ENCODE measurements at places on chromosomes 2 and 18.

- DNase-seq = no peak
These were observed 69.7 kb downstream of the DCC start for GRCh38 chr18:52409727-52410126.

- no peak for DNase-seq
These were observed 64.2 kb downstream of the VRK2 start for GRCh38 chr2:58110765-58111164.

DNA sequence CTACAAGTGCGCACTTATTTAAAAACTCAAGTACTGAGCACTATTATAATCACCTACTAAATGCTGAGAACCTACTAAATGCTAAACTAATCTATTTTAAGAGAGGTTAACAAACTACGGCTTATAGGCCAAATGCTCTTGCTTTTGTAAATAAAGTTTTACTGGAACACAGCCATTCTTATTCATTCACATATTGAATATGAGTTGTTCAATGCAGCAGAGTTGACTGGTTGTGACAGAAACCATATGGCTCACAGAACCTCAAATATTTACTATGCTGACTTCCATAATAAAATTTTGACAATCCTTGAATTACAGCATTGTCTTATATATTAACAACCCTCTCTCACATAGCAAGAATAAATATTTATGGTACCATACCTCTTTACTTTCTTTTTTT, 103.2 kb downstream of the ZNF521 start:
- no peak for DNase-seq

GRCh38 chr2:105800953-105801635, 56.4 kb downstream of the NCK2 start:
- no peak for DNase-seq

DNA sequence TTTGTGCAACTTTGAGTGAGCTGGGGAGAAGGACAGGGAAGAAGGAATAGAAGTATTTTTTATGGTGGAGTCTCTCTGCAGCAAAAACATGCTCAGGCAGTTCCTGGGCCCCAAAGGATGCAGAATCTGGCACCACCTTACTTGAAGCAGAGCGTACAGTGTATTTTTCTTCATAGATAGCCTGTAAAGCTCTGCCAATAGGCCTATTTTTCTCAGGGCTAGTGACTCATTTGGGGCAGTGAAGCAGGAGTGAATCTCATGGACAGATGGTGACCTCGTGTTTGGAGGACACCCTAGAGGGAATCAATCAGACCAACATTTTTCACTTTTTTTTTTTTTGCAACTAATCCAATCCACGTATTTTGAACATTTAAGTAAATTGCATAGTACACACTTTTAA, 268.1 kb upstream of the CXCR4 start:
- no peak for DNase-seq

DNA sequence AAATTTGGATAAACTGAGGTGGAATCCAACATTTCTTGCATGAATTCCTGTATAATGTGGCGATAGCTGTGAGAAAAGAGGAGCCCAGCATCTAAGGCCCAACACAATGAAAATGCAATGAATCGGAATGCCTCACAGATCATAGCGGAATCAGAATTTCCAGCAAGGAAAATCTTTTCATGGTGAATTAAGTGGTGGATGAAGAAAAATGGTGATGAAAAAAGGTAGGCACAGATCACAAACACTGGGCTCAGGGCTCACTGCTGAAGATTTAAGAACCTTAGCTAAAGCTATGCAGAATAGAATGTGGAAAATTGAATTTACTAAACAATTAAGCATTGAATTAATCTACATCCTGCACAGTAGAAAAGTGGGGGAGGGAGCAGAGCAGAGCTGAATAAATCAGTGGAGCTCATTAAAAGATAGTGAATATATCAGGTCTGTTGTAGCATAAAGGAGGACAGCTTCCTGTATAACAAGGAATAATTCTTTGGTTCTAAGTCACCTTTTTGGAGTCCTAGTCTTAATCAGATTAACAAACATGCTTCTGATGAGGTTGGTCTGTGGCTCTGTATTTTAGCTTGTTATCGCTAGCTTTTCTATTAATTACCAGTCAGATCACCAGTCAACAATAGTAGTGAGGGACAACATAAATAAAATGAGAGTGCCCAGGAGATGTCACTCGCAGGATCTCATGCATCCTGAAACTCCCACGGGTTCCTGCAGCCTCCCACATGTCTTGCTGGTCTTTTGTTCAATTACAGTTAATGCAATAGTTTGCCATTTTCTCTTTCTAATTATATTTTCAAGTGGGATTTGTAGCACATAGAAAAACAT, 27.0 kb downstream of the MEIS1 start:
- DNase-seq = no peak

DNA sequence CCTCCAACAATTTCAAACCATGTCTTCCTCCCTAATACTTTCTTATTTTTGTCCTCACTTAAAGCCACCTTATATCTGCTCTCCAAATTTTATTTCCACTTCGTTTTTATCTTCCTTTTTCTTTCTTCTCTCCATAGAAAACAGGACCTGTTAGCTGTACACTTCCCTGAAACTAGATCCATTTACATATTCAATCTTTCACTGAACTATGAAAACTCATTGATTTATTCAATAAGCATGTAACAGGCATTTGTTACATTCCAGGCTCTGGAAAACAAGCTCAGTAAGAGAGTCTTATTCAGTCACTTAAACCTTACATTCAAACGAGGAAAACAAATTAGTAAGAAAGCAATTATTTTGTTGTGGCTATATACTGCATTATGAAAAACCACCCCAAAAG, 1225.3 kb downstream of the SUCLG1 start:
- no peak for DNase-seq

All from tongue (tissue), 3 donors.